ELR (cell line): ENCODE measurements at places on chromosomes 2 and 18.

DNA sequence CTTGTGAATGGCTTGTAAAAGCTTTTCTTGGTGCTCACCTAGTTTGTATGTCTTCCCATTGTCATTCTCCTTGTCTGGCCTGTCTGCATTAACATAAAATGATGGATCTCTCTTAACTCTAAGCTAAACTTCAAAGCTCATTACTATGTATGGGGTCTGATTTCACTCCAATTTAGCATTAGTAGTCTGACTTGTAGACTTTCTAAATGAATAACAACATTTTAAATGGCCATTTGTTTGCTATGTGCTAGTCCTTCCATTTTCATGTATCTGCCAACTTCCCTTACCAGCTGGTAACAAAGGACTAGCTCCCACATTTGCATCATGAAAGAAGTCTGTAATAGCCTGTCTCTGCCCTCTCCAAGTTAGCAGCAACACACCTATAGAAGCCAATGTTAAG lies 324.2 kb upstream of the RGPD4 start:
- DNase-seq = no peak

DNA sequence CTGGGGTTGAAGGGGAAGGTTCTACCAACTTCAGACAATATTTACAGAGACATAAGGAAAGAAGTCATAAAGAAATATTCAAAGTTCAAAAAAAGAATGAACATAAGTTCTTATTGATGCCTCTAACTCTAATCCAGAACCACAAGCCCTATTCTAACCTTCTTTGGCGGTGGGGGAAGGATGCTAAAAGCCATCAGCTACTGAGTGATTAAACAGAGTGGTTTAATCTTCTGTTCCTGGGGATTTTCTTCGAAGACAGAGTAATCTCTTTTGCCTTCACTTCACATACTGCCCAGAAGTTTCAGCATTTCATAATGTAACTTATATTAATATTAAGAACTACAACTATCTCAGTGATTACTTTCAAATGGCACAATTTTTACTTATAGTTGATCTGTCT lies 51.2 kb upstream of the TXNDC2 start:
- no peak for DNase-seq

DNA sequence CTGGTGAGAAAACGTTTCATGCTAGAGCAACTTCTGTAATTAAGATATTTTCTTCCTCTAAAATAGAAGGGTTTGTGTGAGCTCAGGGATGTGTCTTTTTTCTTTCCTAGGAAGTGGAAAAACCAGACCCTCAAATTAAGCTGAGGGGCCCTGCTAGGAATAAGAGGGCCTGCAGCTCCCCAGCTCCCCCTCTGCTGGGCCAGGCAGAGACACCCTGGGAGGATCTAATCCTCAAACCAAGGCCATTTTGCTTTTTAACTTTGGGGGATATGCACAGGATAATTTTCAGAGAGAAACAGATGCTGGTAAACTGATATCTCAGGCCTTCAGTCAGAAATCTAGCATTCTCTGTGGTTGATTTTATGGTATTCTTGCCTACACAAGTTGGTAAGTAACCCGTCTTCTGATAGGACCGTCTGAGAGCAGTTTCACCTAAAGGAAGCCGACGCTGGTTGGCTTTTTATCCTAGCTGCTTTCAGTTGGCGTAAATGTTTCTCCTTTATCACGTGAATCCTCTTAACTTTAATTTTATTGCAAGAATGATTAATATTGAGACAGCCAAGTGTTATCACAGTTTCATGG lies 34.8 kb downstream of the SNTG2 start:
- no peak for DNase-seq

GRCh38 chr2:134391751-134392160 lies 137.9 kb downstream of the MGAT5 start:
- DNase-seq = peak; percentile 60

DNA sequence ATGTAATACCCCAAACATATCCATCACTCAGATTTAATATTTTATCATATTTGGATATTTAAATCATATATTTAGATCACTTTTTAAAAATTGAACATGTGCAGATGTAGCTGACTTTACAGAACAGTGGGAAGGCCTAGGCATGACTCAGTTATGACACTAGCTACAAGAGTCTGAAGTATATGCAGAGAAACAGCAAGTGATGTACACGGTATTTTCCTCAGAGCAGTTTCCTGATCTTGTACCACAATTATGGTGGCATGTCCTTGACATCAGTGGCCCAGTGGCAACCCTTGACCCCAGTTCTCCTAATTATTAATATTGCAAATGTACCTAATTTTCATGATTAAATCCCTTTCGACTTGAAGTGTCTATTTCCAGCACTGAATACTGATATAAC lies 28.2 kb downstream of the CDKL4 start:
- no peak for DNase-seq

GRCh38 chr2:236170590-236171165 lies 2.5 kb upstream of the GBX2 start:
- DNase-seq = no peak

- DNase-seq = peak; percentile 67
Observed at GRCh38 chr18:56575819-56576663, 62.4 kb downstream of the TXNL1 start.

DNA sequence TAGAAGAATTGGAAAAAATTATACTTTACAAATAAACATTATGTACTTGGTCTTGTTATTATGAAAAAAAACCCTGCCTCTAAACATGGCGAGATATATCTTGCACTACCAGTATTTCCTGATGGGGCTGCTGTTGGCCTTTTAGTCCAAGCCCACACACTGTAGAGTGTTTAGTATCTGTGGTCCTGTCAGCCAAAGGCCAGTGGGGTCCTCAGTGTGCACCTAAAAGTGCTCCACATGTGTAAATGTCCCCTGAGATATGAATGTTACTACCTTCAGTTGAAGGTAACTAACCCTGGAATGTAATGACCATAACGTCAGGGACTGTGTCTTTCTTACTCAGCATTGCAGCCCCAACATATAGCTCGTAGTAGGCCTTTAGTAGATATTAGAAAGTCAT lies 71.1 kb upstream of the HK2 start:
- no peak for DNase-seq

DNA sequence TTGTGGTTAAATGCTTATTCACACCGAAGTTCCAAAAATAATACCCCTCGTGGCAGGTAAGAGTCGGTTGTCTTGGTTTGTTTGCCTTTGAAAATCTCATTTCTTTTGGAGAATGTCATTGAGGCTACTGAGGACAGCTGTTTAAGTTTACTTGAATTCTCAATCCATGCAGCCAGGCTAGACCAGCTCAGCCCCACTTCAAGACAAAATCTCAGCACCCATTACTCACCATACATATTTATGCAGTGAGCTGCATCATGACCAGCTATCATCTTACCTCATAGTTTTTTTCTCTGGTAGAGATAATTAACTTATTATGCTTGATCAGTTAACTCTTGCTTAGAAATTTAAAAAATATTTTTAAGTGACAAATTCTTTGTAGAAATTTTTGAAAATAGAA lies 115.9 kb downstream of the HAUS1 start:
- DNase-seq = peak; percentile 81

DNA sequence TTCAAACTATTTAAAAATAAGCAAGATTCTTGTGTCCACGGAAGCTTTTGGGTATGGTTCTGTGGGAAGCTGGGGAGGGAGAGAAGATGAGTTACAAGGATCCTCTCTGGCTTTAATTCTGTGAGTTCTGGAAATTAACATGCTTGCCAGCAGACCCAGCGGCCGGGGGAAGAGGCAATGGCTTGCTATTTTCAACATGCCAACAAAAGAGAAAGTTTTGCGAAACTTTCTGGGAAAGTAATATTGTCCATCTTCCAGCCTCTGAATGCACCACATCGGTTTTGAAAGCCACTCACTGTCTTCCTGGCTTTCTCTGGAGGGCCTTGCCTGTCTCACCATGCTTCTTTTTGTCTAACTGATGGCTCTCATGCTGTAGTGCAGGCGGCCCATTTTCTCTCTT lies 85.7 kb downstream of the EN1 start:
- no peak for DNase-seq

DNA sequence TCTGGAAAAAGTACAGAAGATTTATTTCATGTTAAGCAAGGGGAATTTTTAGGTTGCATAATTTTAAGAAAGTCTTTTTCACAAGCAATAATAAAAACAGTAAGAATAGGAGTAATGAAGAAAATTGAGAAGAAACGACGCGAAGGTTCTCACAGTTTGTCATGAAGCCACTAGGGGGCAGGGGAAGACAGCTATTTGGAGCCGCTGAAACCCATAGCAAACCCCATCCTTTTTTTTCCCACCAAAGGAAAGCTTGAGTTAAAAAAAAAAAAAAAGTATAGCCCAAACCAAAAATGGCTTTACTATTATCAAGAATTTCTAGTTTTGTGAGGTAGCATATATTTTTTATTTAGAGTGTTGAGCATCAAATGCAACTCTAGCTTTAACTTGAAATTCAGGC lies 300.9 kb downstream of the PHLPP1 start:
- DNase-seq = peak; percentile 68

- DNase-seq = peak; percentile 9
Observed at GRCh38 chr2:90069290-90069894, 1377.9 kb downstream of the RPIA start.

DNA sequence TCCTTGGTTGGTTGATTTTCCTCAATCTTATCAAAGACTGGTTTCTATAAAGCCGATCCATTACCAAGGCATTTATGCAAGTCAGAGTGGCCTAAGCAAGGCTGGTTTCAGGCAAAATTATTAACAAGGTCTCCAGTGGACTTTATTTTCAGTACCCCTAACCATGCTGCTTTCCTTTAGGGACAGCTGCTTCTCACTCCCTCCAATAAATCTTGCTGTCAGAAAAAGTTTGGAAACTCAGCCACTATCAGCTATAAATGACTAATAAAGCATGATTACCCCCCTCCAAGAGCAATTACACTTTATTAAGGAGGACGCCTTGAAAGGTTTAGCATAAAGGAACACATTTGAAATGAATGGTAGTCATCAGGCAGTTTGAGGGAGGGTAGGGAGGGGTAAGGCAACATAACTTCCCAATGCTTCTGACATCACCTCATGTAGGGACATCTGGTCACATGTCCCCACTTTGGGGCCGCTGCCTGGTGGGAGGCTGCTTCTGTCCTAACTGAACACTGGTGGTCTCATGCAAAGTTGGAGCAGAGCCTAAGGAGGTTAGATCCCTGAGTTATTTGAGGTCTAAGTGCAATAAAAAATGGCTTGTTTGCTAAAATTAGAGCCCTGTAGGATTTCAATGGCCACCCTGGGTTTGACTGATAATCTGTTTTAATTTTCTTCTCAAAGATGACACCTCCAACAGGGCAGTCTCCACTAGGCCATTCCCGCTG lies 58.0 kb upstream of the TMEM178A start:
- DNase-seq = no peak

- peak; percentile 70 for DNase-seq
Observed at GRCh38 chr2:138395565-138396306, 105.8 kb upstream of the SPOPL start.

DNA sequence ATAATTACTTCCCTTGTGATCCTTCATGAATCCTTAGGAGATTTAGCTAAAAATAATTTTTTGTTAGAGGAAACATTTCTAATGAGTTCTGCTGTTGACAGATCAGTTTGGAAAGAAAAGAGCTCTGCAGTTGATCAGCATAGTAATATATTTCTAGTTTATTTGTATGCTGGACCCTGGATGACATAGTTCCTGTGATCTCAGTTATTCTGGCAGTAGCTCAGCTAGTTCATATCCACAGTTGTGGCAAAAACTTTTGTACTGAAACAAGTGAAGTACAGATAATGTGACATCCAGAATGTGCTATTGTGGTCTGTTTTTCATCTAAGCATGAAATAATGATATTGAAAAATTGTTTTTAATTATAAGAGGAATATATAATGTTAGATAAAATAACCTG lies 33.7 kb downstream of the ABI2 start:
- no peak for DNase-seq

- peak; percentile 46 for DNase-seq
Observed at GRCh38 chr2:208042041-208042440, 16.7 kb upstream of the PLEKHM3 start.

DNA sequence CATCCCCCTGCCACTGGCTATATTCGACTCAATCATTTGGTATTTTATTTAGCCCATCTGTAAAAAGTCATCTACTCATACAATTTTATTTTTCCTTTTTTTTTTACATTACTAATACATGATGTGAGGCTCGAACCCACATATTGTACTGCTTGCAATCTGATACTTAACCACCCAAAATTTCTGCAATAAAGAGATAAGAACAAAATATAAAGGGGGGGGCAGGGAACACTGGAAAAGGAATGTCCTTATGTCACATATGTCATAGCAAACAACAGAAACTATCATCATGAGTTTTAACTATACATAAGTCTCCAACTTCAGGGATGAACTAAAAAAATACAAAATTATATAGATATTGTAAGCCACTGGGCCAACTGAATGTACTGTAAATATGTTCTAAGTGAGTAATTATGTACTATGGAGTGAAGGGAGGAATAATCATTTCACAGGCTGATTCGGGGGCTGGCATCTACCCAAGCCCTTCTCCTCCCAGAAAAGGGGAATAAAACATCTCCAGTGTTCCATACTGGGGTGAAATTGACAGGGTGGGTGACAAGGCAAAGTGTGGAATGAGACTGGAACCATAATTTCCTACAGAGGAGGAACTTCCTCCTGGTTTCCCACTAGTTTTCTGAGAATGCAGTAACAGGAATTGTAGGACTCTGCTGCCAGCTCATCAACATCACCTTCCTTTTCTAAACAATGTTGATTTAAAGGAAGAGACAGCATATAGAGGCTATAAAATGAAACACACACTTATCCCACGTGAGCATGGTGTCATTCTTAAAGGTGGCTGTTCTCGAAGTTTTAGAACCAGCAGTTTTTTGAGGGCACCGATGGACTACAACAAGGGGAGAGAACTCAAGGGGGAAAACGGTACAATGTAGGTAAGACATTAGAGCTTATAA lies 79.5 kb downstream of the FARSB start:
- peak; percentile 20 for DNase-seq

GRCh38 chr2:37698931-37699481 lies 27.6 kb upstream of the CDC42EP3 start:
- peak; percentile 77 for DNase-seq

GRCh38 chr18:1015777-1016176 lies 111.1 kb downstream of the ADCYAP1 start:
- DNase-seq = no peak

- DNase-seq = no peak
Observed at GRCh38 chr2:187187519-187187918, 260.5 kb downstream of the CALCRL start.

GRCh38 chr18:49621301-49621700 lies 59.4 kb downstream of the LIPG start:
- DNase-seq = no peak

DNA sequence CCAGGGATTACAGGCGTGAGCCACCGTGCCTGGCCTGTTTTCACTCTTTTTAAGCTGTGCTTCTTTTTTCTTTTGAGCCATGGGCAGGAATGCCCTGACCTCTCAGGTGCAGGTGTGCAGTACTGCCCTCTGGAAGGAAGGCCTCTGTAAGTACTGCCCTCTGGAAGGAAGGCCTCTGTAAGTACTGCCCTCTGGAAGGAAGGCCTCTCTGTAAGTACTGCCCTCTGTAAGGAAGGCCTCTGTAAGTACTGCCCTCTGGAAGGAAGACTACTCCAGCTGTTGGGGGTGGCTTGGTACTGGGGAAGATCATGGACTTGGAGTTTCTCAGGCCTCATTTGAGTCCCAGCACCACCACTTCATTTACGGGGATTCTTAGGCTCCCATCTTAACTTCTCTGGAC lies 248.5 kb upstream of the ID2 start:
- DNase-seq = no peak
